ENCODE measurements at places on chromosomes 7 and 10.

DNA sequence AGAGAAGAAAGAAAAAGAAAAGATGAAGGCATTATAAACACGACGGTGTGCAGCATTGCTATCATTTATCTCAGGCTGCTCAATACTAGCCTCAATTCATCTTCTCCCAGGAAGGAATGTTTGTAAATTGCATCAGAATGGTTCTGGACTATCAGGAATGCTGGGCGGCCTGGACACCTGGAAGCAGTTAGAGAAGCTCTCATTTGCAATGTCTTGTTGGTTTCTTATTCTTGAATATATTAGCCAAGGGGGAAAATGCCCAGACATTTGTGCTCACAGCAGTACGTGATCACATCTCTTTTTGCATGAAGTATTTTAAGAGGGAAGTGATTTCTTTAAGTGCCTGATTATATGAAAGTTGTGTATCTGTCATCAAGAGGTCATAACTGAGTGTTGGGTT lies 85.6 kb upstream of the IMMP2L start:
- DNase-seq, result no peak

DNA sequence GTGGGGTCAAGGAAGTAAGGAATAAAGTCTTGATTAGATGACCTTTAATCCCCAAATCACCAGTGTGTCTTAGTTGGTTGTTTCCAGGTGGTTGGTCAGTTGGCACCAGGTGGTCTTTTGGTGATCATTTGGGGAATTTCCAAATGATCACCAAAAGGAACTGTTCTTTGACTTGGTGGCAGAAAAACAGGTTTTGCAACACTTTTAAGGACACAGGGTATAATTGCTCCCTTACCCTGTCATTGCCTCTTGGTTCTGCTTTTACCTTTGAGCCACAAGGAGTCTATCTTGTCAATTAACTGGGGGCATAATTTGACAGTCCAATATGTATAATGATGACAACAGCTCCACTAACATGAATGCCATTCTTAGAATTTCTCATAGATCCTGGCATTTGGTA lies 104.2 kb downstream of the ADK start:
- no peak for DNase-seq

DNA sequence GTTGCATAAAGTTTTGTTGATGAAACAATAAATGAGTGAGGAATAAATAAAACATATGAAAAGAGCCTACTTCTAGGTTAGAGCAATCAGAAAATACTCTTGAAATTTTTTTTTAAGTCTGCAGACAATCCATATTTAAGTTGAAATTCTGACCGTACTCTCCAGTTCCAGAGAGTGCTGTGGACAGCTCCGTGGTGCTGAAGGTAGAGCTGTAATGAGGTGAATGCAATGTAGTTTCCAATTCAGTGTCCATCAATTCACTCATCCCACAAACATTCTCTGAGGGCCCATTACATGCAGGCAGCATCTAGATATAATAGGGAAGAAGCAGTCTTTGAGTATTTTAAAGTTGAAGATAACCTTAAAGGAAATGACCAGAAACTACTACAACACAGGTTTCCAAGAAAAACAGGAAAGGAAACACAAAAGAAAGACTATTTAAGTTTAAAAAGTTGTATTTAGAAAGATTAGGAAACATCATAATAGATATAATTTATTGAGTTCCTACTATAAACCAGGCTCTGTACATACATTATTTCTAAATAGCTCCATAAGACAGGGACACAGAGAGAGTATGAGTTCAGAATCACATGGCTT lies 44.0 kb upstream of the CRTAC1 start:
- no peak for DNase-seq

GRCh38 chr7:85234730-85235129 lies 47.9 kb upstream of the SEMA3D start:
- DNase-seq, result no peak

DNA sequence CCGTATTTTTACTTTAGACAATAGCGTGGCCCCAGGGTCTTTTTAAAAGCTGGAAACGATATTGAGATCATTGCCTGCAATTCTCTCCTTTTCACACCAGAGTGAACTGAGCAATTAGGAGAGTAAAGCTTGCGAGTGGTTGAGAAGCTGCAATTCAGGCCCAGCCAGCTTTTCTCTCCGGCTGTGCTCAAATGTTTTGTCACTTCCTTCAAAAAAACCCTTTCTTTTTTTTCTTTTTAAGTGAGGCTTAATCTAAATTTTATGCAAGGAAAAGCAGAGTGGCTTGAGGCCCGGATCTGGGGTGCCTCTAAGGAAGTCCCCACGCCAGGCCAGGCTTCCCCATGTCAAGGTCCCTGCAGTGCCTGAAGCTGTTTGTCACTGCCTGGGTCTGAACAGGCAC lies 433.9 kb downstream of the GLRX3 start:
- DNase-seq, result no peak

- no peak for DNase-seq
Observed at GRCh38 chr10:126061526-126061925, 165.2 kb downstream of the FANK1 start.

DNA sequence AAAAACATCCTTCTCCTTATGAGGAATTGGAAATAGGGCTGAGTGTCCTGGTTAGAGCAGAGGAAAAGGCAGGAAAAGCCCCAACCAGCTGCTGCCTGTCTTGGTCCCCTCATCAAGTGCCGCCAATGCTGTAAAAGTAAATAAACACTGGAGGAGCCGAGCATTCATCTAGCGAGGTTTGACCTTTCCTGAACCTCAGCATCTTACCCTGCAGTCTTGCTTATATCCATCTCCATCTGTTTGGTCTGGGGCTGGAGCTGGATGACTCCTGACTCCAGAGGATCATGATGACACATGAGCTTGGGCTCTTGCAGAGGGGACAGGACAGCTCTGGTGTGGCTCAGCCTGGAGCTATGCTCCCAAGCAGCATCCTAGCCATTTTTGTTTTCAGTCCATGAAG lies 501.1 kb downstream of the TNS3 start:
- DNase-seq, result no peak

DNA sequence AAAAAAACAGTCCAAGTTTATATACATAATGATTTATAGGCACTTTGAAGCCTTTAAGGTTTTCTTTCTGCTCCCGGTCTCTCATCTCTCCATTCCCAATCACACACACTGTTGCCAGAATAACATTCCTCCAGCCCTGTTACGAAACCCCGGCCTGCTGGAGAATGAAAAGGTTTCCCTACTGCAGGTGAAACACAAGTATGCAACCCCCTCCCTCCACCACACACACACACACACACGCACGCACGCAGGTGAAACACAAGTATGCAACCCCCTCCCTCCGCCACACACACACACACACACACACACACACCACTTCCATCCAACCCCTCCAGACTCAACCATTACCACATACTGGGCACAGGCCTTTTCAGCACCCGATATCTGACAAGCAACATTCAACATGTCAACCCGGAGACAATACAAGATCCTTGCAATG lies 87.5 kb downstream of the PARD3 start:
- DNase-seq, result no peak

- DNase-seq, result no peak
Observed at GRCh38 chr7:138768241-138768640, 29.6 kb upstream of the TMEM213 start.

GRCh38 chr7:30201161-30201666 lies 66.4 kb downstream of the MTURN start:
- DNase-seq, result no peak

DNA sequence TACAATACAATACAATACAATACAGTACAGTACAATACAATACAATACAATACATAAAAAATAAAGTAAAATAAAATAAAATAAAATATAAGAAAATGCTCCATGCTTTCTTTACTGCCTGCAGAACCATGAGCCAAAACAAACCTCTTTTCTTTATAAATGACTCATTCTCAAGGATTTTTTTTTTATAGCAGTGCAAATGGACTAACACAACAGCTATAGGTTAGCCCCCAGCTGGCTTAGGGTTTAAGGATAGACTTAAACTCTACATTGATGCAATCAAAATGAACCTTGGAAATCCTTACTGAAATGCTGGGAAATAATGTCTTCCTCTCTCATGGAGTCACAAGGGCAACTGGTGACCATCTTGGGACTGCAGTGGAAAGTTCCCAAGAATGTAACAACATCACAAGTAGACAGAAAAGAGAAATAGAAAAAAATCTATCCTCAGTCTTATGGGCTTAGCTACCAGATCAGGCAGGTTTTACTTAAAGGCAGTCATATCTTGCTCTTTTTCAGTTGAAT lies 348.9 kb downstream of the ARL4A start:
- DNase-seq, result no peak

DNA sequence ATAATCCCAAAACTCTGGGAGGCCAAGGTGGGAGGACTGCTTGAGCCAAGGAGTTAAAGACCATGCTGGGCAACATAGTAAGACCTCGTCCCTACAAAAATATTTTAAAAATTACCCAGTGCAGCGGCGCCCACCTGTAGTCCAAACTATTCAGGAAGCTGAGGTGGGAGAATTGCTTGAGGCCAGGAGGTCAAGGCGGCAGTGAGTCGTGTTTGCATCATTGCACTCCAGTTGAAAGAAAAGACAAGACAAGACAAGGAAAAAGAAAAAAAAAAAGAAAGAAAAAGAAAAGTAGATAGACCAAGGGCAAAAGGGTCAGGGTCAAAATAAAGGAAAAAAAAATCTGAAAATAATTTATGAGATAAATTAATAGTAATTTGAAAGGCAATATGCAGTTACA lies 5.8 kb downstream of the ANXA7 start:
- DNase-seq, result no peak

- DNase-seq, result no peak
Observed at GRCh38 chr10:95896071-95896850, 11.5 kb upstream of the CC2D2B start.

- DNase-seq, result no peak
Observed at GRCh38 chr10:77553311-77553710, 84.3 kb downstream of the KCNMA1 start.

GRCh38 chr7:207418-208129 lies 15.2 kb downstream of the FAM20C start:
- DNase-seq, result no peak

DNA sequence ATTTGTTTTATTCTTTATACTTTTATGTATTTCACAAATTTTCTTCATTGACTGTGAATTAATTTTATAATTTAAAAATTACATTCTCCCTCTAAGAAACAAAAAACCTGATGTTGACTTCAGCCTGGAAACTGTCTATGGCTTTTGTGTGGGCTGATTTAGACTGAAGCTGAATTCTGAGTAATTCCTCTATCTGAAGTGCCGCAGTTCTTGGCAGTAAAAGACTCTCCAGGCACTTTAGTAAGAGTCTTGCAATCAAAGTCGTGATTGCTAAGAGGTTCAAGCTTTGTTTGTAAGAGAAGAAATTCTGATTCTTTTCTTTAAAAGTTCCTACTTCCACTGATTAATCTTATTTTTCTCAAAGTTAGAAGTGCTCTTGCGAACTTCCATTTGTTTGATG lies 3.4 kb upstream of the CEP41 start:
- DNase-seq, result no peak
